ENCODE measurements at places on chromosomes 13 and 19. TPM values are rescaled to one million over a fixed set of nuclear protein-coding genes. Genes with fewer than 3 reads are reported as not detected.

GRCh38 chr13:31674051-31674450 is 65.3 kb upstream of the RXFP2 start:
- no peaks in the 10 kb centered on the region for H3K27me3 ChIP-seq
- H3K36me3 ChIP-seq = no peaks in the 10 kb centered on the region
- H3K4me3 ChIP-seq = no peak overlapping the region
- H3K4me1 ChIP-seq = no peaks in the 10 kb centered on the region

GRCh38 chr13:113086031-113086750 is 19.4 kb upstream of the F7 start:
- H3K4me3 ChIP-seq = no peak overlapping the region
- no peaks in the 10 kb centered on the region for H3K4me1 ChIP-seq
- H3K27me3 ChIP-seq = no peaks in the 10 kb centered on the region
- H3K27ac ChIP-seq = no peak overlapping the region

- H3K27ac ChIP-seq = no peak overlapping the region
- peaks cover 17% of the 10 kb centered on the region for H3K36me3 ChIP-seq
- no peak for DNase-seq
- H3K4me1 ChIP-seq = no peaks in the 10 kb centered on the region
- no peaks in the 10 kb centered on the region for H3K27me3 ChIP-seq
- no peak overlapping the region for H3K4me3 ChIP-seq
These were observed 8.0 kb downstream of the NUMBL start for GRCh38 chr19:40682431-40682964.

SULT2A1 gene
- not detected for total RNA-seq

DNA sequence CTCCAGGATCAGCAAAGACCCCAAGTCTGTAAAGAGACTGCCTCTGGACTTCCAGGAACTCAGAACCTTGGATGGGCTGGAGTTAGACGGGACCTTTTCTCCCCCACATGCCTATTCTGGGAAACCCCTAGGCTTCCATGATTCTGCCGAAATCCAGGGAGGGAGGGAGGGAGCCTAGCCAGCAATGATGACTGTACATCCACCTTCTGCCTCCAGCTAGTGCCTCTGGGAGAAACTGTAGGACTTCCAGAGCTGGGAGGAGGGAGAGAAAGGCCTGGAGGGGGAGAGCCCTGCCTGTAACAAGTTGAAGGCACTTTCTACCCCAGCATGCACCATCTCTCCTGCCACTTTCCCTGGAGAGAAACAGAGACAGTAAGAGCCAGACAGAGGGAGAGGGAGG is 6.0 kb upstream of the HAS1 start:
- H3K4me1 ChIP-seq = peaks cover 3% of the 10 kb centered on the region
- no peak for DNase-seq
- no peak overlapping the region for H3K27ac ChIP-seq
- no peaks in the 10 kb centered on the region for H3K36me3 ChIP-seq

SYNGR4 gene
- total RNA-seq = not detected

All from thymus (tissue), 14 donors.